ENCODE measurements at places on chromosomes 1 and 21.
A peak's percentile ranks its signal among the peaks of the same experiment; 100 is the strongest.

GRCh38 chr1:212498283-212499040, 65.7 kb downstream of the NENF start:
- no peak for DNase-seq

DNA sequence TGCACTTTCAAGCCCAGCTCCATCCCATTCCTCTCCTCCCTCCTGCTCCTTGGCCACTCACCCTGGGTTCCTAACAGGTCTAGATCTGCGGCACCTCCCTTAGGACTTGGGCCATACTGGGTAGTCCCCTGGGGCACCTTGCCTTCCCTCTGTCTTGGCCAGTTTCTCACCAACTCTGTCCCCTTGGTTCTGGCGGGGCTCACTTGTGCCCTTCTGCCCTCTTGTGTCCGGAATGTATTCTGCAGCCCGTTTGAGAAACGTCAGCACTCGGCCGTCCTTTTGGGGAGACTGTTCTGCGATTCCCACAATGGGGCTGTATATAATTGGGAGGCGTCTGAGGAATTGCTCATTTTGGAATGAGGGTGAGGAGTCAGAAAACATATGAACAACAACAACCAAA, 162.4 kb downstream of the ZSCAN20 start:
- DNase-seq, result peak; percentile 19

DNA sequence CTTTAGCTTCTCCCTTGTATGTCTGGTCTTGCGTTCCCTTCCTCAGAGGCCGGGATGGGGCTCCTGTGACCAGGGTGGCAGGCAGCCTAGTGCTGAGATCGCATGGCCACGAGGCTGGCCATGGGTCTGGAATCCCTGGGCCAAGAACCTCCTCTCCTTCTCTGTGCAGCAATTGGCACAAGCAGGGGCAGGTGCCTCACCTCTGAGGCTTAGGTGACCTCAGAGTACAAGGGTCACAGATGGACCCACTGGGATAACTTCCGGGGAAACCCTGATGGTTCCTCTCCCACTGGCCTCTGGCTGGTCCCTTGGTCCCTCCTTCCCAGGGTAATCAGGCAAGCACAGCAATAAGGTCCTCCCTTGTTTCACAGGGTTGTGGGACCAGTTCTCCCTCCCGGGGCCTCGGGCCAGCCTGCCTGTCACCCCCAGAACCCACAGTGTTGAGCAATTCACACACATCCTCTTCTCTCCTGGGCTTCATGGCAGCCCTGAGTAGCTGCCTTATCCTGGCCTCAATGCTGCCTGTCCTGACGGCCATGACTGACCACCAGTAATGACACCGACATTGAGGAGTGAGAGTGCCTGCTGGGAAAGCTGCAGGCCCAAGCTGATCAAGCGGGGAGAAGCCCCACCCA, 38.6 kb downstream of the BMP8A start:
- DNase-seq, result no peak

DNA sequence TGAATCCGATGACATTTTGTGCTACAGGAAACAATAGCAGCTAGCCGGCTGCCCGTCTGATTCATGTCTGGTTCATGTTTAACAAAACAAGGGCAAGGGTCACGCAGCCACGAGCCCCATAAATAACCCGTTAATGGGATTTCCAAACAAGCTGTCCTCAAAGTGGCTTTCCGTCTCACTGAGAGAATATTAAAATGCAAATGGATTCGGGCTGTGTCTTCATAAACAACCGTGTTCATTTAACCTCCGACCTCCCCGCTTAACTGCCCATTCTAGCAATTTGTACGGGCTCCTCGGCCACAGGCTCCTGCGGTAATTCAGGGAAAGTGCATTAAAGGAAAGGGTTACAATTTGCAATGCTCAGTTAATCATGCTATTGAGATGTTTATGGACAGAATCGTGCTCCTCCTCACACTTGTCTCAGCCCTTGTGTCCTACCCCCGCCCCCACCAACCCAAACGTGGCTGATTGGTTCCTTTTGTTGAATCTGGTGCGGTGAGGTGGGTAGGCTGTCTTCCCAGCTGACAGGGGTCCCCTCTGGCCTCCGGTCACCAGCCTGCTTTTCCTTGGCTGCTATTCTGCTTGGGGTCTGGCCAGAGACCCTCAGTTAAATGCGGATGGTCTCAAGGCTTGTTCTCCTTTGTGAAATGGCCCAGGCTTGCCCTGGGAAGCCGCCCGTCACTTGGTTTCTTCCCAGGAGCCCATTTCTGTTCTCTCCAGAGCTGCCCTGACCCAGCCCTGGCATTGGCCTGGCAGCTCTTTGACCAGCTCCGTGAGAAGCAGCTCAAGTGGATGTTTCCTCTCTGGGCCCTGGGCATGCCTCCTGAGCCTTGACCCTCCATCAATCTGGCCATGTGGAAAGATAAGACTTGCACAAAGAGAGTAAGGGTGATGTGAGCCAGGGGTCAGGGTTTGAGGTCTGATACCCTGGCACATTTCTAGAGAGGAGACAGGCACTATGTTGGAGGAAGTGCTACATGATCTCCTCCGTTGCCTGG, 200.7 kb upstream of the POU3F1 start:
- no peak for DNase-seq

- DNase-seq, result no peak
Observed at GRCh38 chr1:168243636-168244212, 17.9 kb downstream of the SFT2D2 start.

DNA sequence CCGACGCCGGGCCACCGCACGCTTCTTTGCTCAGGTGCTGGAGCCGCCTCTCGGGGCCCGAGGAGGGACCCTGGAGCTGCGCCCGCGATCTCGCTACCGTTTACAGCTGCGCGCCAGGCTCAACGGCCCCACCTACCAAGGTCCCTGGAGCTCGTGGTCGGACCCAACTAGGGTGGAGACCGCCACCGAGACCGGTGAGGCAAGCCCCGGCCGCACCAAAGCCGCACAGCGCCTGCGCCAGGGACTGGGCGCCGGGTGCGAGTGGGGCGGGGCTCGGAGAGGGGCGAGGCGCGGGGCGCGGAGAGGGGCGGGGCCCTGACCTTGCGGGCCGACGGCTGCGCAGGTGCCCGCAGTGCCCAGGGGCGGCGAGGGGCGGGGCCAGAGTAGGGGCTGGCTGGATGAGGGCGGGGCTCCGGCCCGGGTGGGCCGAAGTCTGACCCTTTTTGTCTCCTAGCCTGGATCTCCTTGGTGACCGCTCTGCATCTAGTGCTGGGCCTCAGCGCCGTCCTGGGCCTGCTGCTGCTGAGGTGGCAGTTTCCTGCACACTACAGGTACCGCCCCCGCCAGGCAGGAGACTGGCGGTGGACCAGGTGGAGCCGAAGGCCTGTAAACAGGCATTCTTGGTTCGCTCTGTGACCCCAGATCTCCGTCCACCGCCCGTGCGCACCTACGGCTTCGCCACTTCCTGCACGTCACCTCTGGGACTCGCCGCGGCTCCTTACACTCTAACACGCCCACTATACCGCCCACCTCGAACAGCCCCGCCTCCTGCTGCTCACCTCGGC, 9.8 kb upstream of the CDC20 start:
- peak; percentile 23 for DNase-seq

DNA sequence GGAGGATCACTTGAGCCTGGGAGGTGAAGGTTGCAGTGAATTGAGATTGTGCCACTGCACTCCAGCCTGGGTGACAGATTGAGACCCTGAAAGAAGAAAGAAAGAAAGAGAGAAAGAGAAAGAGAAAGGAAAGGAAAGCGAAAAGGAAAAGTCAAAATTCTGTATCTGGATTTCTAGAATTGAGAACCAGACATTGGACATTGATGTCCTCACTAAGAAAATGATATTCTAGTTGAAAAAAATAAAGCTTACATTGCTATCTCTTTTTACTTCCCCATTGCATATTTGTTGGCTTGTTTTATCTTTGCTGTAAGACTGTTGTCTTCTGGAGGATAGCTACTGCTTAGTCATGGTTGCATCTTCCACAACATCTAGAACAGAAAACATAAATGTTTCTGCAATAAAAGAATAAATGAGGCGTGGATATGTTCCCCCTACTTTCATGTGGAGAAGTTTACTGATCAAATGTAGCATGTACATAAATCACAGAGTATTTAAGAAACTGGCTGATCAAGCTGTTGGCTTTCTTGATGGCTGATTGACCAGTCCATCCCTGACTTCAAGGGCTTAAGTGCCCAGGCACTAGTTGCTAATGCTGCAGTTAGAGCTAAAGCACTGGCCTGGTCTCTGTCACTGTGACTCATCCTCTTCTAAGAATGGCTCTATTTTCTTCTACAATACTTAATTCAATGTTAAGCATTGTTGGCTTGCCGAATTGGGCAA, 17.7 kb downstream of the CD53 start:
- no peak for DNase-seq

DNA sequence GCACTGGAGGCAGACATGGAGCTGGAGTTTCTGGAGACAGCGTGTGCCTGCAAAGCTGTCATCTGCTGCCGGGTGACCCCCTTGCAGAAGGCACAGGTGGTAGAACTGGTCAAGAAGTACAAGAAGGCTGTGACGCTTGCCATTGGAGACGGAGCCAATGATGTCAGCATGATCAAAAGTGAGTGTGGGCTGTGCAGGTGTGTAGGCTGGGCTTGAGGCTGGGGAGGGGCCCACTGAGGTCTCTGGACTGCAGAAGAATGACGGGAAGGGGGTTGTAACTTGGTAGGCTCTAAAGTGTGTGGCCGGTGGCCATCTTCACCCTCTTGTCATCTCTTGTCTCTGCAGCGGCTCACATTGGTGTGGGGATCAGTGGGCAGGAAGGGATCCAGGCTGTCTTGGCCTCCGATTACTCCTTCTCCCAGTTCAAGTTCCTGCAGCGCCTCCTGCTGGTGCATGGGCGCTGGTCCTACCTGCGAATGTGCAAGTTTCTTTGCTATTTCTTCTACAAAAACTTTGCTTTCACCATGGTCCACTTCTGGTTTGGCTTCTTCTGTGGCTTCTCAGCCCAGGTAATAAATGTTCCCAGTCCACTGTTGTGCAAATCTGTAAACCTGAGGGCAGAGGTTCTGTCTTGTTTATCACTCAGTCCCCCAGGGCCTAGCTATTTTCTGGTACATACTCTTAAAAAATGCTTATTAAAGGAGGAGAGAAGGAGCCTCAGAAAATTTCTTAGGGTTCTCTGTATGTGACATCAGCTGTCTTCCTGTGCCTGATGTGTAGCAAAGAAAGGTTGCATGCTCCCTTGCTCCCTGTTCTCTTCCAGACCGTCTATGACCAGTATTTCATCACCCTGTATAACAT, 19.9 kb downstream of the ATP8B2 start:
- no peak for DNase-seq

GRCh38 chr1:214363386-214363785, 82.4 kb downstream of the SMYD2 start:
- DNase-seq, result no peak

DNA sequence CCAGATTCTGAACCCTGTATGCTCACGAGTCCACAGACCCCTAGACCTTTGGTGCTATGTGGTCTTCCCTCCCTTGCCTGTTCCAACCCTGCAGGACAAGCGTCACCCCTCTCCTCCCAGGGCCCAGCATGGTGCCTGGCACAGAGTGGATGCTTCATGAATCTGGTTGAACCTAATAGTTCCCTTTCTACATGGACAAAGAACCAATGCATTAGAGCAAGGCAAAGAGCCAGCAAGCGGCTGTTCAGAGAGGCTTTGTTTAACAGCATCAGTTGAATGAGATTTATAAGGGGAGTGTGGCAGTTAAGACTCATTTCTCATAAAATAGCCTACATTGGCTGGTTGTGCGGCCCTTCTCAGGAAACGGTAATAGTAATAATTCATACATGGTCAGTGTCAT, 14.9 kb downstream of the SLC26A9 start:
- no peak for DNase-seq

- no peak for DNase-seq
Observed at GRCh38 chr1:117104986-117105385, 16.6 kb downstream of the TRIM45 start.

DNA sequence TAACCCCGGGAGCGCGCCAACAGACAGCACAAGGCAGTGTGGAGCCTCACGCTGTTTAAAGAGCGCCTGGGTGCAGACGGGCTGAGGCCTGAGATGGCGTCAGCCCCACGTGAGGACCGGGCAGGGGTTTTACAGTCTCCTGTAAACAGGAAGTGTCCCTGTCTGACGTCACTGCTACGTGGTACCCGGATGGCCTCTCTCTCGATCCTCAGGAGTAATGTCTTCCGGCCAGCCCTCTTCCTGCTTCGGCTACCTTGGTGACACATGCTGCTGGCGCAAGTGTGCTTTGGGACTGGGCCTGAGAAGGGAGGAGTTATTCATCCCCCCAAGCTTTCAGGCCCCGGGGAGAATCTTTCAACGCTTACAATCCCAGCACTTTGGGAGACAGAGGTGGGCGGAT, 41.2 kb downstream of the CNST start:
- no peak for DNase-seq

- DNase-seq, result no peak
Observed at GRCh38 chr21:42123219-42123908, 52.2 kb downstream of the UMODL1 start.

DNA sequence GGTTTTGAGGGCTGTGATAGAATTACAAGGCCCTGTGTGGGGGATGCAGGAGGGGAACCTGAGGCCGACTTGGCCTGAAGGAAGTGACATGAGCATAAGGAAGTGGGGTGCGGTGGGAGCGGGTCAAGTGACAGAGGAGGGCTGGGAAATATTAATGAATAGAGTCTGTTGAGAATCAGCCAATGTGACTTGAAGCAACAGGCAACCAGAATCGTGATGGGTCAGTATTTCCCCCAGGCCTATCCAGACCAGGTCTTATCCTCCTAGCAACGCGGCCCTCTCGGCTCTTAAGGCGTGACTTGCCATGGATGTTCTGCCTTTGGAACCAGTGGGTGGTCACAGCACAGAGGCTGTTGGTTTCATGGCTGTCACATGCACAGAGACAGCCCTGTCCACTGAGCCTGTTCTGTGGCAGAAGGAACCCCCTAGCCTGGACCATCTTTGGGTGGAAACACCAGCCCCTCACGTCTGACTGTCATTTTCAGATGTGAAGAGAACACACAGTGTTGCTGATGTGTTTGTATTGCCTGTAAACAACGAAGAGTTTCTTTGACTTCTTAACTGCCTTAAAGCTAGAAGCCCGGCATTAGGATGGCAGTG, 468.8 kb downstream of the CAMTA1 start:
- DNase-seq, result no peak

DNA sequence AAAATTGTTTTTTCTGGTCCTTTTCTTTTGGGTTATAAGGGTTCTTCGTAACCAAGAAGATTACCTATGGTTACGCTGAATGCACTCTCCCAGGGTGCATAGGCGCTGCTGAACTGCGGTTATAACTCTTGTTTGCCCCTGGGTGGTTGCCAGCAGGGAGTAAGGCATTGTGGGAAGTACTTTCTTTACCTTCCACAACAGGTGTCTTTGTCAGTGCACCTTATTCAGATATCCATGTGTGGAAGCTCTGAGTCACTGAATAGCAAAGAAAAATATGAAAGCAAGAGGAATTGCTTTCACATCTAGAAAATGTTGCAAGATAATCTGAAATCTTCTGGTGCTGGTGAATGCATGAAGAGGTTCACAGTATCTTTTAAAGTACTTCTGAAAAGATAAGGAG, 124.4 kb upstream of the CACYBP start:
- no peak for DNase-seq

GRCh38 chr1:53625766-53626520, 113.0 kb downstream of the GLIS1 start:
- no peak for DNase-seq

GRCh38 chr1:69038379-69038778, 529.3 kb upstream of the LRRC7 start:
- no peak for DNase-seq

All from T1000 (cell line).